Prostate gland (tissue), 2 donors: ENCODE measurements at places on chromosomes 5 and 9. TPM values are rescaled to one million over a fixed set of nuclear protein-coding genes. Genes with fewer than 3 reads are reported as not detected.
A peak's percentile ranks its signal among the peaks of the same experiment; 100 is the strongest.

GRCh38 chr5:89147031-89147430, 264.0 kb upstream of the MEF2C start:
- H3K27ac ChIP-seq, result no peak overlapping the region
- no peaks in the 10 kb centered on the region for H3K36me3 ChIP-seq
- H3K27me3 ChIP-seq, result no peaks in the 10 kb centered on the region
- H3K4me3 ChIP-seq, result no peak overlapping the region

DNA sequence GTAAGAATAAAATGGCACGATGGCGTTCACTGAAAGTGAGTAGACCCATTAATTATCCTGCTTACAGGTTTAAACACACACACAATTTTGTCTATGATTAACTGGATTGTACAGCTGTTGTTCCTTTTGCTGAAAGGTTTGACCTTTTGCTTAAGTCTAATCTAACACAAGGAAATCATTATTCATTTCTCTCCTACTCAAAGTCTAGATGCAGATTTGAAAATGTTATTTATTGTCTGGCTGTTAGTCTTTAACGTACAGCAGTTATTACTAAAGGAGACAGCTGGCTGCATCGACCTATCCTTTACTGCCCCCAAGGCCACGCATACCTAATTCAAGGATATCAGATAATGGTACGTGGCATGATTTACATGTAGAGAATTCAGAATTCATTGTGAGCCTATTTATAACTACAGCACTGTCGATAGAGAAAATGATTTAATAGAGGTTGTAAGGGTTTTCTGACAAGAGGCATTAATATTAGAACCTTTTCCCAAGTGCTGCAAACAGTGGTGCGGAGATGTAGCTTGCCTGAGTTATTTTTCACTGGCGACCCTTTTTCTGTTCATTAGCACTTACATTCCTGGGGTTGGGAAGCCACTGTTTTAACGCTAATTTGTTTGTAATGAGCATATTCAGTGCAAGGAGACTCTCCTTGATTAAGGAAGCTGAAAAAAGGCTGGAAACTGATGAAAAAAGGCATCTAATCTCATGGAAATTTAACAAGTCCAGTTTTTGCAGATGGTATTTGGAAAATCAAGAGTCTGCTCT, 368.4 kb upstream of the GRAMD2B start:
- no peaks in the 10 kb centered on the region for H3K27me3 ChIP-seq
- no peak for DNase-seq
- no peaks in the 10 kb centered on the region for H3K4me1 ChIP-seq
- H3K36me3 ChIP-seq, result no peaks in the 10 kb centered on the region
- H3K27ac ChIP-seq, result no peak overlapping the region

- H3K27ac ChIP-seq, result peak overlapping the region; percentile 35
- no peaks in the 10 kb centered on the region for H3K27me3 ChIP-seq
- DNase-seq, result peak; percentile 91
- H3K4me1 ChIP-seq, result peaks cover 3% of the 10 kb centered on the region
- no peaks in the 10 kb centered on the region for H3K36me3 ChIP-seq
Measured at GRCh38 chr9:114908104-114908622, 22.2 kb downstream of the TNFSF8 start.

Gene RCL1
- total RNA-seq, result 18.9 TPM

DNA sequence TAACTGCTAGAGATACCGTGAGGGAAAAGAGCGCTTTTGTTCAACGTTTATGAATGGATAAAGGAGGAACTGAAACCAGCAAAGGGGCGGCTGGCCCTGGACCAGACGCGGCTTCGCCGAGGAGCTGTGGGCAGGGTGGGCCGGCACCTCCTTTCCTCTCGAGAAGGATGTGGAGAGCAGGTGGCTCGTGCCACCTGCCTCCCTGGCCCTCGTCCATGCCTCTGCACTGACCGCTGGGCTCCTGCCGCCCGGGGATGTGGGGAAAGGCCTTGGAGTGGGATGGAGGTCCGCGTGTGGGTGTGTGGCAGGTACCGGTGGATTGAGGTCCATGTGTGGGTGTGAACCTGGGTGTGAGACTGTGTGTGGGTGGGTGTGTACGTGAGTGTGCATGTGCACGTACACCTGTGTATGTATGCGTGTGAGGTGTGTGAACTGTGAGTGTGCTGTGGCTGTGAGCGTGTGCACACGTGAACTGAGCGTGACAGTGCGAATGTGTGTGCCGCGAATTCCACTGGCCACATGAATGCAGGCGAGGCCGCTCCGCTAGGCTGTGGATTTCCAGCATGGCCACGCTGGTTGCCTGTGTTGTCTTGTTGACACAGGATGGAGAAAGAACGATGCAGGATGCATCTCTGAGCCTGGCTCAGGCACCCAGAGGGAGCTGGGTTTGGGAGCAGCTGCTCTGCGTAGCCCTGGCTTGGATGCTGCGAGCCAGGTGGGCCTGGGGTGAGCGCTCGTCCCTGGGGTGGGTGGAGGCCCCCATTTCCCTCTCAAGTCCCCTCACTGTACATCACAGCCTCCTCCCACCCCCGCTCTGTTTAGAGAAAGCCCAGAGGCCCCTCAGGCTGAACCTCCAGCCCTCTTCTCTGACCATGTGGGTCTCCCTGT, 4.4 kb upstream of the CEP72 start:
- no peaks in the 10 kb centered on the region for H3K4me1 ChIP-seq
- no peaks in the 10 kb centered on the region for H3K36me3 ChIP-seq

DNA sequence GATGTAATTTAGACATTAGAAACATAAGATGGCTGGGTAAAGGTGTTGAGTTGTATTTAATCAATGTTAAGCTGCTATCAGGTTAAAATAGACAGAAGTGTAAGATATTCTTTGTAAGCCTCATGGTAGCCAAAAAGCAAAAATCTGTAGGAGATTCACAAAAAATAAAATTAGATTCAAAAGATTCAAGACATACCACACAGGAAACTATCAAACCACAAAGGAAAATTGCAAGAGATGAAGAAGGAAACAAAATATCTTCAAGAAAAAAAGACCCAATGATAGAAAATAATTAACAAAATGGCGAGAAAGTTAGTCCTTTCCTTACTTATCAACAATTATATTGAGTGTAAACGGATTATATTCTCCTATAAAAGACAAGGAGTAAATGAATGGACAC, 15.3 kb downstream of the XRCC4 start:
- H3K36me3 ChIP-seq, result no peaks in the 10 kb centered on the region
- H3K4me3 ChIP-seq, result no peak overlapping the region
- no peaks in the 10 kb centered on the region for H3K4me1 ChIP-seq
- H3K27ac ChIP-seq, result no peak overlapping the region
- H3K27me3 ChIP-seq, result no peaks in the 10 kb centered on the region
- DNase-seq, result no peak

- peak overlapping the region; percentile 74 for H3K27ac ChIP-seq
- peak overlapping the region; percentile 86 for H3K4me3 ChIP-seq
- DNase-seq, result no peak
- peaks cover 7% of the 10 kb centered on the region for H3K4me1 ChIP-seq
- no peaks in the 10 kb centered on the region for H3K36me3 ChIP-seq
Measured at GRCh38 chr5:138212828-138213160, 329 bp downstream of the CDC23 start.
